Renal cortex interstitium (tissue), 15 donors: ENCODE measurements at places on chromosomes 2 and 18.

DNA sequence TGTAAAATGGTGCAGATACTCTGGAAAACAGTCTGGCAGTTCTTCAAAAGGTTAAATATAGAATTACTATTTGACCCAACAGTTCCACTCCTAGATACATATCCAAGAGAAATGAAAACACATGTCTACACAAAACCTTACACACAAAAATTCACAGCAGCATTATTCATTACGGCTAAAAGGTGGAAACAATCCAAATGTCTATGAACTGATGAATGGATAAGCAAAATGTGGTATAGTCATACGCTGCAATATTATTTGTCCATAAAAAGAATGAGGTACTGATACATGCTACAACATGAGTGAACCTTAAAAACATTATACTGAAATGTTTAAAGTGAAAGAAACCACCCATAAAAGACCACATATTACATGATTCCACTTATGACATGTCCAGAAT, 4.0 kb downstream of the CYP27C1 start:
- no peak for DNase-seq

GRCh38 chr2:232658217-232658785, 24.9 kb downstream of the EFHD1 start:
- no peak for DNase-seq

DNA sequence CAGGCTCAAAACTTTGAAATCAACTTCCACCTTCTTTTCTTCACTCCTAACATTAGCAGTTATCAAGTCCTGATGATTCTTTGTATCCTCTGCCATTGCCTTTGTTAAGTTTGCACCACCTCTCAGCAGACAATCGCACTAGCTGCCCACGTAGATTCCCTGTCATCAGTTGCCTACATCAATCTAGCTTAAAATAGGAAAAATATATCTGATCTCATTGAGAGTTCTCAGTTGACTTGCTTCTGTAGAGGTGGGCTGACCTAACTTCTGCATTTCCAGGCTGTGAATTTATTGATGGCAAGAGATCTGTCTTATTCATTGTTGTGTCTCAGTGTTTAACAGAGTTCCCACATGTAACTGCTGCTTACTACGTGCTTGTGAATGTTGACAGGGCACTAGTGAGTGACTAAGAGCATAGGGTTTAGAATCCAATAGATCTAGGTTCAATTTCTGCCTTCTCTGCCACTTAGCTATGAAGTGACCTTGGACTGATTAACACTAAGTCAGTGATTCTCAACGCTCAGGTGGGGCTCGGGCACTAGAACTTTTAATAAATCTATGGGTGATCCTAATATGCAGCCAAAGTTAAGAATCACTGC, 3.7 kb upstream of the INSIG2 start:
- no peak for DNase-seq

- DNase-seq, result no peak
Observed at GRCh38 chr2:174492963-174493431, 6.2 kb upstream of the GPR155 start.

- peak; percentile 57 for DNase-seq
Observed at GRCh38 chr2:191218292-191218898, 26.8 kb upstream of the MYO1B start.

- DNase-seq, result no peak
Observed at GRCh38 chr2:189579585-189580186, 900 bp downstream of the SLC40A1 start.
